ENCODE measurements at places on chromosomes 5 and 9.
A peak's percentile ranks its signal among the peaks of the same experiment; 100 is the strongest.

GRCh38 chr5:174801798-174802197, 77.4 kb downstream of the MSX2 start:
- DNase-seq = no peak

DNA sequence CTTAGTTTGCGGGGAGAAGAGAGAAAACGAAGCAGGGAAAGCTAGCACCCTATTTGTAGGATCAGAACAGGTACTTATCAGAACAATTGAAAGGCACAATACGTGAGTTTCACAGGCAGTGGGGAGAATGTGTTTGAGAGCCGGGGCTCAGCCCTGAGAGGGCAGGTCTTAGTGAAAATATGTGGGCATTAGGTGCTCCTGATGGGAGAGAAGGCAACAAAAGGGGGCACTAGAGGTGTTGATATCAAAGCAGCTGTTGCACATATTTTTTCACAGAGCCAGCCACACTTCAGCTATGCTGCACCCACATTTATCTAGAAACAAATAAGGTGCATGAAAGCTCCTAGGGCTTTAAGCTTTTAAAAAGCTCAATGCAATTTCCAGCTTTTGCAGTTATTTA, 99.7 kb upstream of the MAN2A1 start:
- DNase-seq = peak; percentile 27

DNA sequence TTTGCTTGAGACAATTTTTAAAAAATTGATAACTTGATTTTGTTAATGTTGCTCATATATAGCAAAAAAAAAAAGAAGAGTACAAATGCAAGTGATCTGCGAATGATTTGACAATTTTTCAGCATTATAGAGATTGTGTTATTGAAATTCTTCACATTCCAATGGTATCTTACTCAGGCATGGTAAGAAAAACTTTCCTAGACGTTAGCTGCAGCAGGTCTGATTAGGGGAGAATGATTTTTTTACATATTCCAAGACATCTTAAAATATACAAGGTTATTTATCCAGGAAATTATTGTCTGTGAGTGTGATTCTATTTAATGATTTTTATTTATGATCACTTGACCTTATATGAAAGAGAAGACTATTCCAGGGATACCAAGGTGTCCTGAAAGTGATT, 361.9 kb downstream of the MAT2B start:
- DNase-seq = no peak

GRCh38 chr5:176533390-176533789, 3.8 kb downstream of the RNF44 start:
- DNase-seq = no peak

GRCh38 chr5:129135633-129136032, 41.1 kb downstream of the ISOC1 start:
- DNase-seq = peak; percentile 74

- DNase-seq = no peak
These were observed 50.5 kb upstream of the SH3PXD2B start for GRCh38 chr5:172504701-172505402.

- DNase-seq = no peak
These were observed 214.5 kb downstream of the AUH start for GRCh38 chr9:91147079-91147708.

GRCh38 chr9:86368871-86369521, 14.8 kb upstream of the TUT7 start:
- DNase-seq = no peak

GRCh38 chr5:158013939-158014338, 155.0 kb upstream of the CLINT1 start:
- DNase-seq = peak; percentile 89

GRCh38 chr5:56447232-56447631, 214.1 kb upstream of the ANKRD55 start:
- DNase-seq = no peak

DNA sequence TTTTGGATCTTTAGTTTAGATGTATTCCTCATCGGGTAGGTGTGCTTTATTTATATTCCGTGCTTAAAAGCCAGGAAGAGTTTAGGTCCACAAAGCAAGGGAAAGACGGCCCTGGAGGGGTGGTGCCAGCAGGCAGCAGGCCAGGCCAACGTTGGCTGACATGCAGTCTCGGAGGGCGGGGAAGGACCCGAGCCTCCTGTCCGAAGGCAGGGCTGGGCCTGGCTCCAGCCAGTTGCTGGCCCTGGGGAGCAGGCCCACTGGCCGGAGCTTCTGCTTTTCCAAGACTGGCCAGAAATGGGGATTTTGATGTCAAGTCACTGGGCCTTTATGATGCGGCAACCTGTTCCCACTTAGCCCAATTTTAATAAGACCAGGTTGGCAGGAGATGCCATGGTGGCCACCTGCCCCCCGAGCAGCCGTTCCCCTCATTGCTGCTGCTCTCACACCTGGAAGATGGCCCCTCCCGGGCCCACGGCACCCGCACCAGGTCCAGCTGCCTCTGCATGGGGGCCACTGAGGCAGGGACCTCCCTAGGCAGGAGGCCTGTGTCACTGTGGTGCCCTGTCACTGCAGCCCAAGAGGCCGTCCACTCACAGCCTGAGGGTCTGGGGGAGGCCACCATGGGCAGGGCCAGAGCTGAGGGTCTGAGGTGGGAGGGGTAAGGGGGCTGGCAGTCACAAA, 23.2 kb downstream of the LPCAT1 start:
- DNase-seq = no peak

DNA sequence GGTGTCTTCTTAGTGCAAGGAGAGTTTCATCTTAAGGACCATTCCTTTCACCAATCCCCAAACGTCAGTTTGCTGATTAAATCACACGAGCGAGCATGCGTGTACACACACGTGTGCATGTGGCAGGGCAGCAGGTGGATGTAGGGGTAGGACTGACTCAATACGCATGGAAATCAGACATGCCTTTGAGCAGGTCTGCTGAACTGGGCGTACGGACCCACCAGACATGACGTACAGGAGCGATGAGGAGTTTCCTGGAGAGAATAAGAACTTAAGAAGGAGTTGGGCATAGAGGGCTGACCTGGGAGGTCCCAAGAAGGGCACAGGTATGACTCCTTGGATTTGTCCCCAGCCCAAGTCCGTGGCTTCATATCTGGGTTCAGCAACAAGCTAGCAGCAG, 170.0 kb downstream of the FGF18 start:
- no peak for DNase-seq

DNA sequence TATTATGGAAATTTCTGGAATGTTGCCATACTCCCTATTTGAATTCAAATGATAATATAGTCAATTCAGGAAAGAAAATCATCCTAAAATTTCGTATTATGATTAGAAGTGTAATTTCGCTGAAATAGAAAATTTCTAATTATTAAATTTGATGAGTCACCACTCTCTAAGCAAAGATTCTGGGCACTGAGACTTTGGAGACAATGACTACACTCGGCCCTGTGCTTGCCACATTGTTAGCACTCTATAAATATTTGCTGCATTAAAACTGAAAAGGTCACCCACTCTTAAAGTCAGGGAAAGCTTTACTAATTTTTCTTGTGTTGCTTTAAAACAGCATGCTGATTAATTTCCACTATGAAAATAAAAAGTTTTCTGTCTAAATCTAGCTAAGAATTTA, 240.3 kb downstream of the TLE4 start:
- DNase-seq = no peak

DNA sequence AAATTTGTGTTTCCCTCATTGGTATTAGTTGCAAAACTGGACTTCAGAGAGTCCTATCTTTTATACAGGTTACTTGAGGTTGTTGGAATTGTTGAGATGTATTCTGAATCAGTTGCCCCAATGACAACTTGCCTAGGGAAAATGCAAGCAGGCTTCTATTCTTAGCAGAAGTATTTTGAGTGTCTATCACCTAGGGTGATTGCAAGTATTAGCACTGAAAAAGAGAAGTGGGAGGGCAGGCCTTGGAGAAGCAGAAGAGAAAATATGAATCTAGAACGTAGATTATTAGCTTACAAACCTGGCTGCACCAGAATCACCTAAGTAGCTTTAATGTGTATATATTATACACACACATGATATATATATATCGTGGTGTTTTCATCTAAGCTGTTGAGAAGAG, 43.2 kb downstream of the ADAMTS12 start:
- DNase-seq = no peak

DNA sequence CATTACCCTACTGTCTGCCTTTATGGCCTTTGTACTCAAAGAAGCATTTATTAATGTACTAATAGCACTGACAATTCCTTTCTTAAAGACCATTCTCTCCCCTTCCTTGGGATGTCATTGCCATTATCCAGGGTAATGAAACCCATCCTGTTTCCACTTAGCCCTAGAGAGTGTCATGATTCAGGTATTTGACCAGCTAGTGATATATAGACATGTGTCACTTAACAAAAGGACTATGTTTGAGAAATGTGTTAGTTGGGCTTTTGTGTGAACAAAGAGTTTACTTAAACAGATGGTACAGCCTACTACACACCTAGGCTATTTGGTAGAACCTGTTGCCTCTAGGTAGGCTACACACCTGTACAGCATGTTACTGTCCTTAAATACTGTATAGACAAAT, 2.0 kb downstream of the ATP6V0E1 start:
- DNase-seq = no peak

DNA sequence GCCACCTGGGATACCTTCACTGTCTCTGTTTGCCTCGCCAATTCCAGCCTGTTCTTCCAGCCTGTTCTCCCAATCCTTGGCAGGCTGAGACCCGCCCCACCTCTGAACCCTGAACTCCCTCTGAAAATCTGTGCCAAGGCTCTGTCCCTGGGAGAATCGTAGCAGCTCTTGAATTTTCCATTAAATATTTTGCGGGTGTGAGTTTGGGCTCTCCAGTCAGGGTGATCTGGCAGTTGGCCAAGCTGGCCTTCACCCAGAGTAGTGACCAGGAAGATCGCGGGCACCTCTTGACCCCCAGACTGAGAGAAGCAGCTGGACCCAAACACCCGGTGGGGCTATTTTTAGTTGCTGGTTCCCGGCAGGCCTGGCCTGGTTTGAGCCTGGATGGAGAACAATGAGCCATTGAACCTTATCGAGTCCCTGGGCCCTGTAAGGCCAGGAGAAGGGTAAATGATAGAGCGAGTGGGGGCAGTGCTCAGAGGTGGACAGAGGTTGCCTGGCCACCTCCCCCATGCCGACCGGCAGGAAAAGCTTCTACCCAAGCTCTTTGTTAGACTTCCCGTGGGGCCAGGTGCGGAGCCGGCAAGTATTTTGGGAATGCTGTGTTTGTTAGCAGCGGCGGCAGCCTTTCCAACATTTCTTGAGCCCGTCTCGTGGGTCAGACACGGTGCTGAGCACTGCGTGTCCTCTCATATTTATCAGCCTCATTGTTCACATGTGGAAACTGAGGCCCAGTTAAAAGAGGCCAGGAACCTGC, 146.2 kb downstream of the RGS3 start:
- DNase-seq = peak; percentile 88

DNA sequence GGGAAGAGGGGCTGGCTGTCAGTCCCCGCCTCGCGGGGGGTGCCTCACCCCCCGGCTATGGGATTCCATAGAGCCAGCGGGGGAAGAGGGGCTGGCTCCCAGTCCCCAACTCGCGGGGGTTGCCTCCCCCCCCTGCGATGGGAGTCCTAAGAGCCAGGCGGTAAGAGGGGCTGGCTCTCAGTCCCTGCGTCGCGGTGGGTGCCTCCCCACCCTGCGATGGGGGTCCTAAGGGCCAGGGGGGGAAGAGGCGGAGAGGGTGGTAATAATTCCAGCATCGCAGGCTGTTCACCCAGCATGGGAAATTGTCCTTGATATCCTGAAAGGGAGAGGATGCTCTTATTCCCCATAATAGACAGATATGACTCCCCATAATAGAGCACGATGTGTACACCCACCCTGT, 9.6 kb upstream of the LCN2 start:
- no peak for DNase-seq

- DNase-seq = no peak
These were observed 167.1 kb downstream of the PAM start for GRCh38 chr5:102922111-102922720.

DNA sequence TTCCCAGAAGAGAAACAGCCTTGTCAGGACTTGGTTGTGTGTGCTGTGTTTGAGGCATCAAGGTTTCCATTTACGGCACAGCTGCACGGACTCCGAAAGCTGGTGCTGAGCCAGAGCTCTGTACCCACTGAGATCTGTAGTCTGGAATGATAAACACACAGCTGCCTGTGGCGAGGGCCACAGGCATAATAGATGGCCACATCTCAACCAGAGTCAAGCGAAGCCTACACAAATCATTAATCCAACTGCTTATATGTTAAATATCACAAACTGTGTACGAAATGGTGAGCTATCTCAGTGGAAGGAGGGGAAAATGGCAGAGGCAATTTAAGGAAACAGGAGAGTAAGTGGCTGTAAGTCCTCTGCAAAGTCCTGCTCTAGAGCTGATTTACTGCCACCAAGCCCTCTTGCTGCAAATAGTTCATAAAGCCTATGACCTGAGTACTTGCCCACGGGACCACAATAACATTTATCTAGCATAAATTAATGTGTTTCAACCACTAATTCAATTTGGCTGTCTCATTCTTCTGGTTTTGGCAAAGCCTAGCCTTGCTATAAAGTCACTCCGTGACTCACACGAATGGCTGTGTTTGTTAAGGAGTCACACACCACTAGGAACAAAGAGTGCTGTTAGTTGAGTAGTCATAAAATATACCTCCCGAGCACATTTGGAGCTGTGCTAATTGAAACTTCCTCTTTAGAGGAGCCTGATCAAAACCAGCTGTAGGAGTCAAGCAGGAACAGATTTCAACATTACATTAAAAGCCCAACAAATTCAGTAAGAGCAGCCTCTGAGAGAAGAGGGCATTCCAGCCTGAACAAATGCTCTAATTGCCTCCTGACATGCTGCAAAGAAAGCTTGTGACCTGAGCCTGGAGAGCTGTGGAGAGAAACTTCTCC, 738.6 kb upstream of the ZNF608 start:
- peak; percentile 54 for DNase-seq

- no peak for DNase-seq
These were observed 69.1 kb upstream of the OLFM1 start for GRCh38 chr9:135018306-135018915.

GRCh38 chr9:127763918-127764384, 14.5 kb downstream of the SH2D3C start:
- peak; percentile 67 for DNase-seq

- DNase-seq = peak; percentile 5
These were observed 59.1 kb upstream of the TLR4 start for GRCh38 chr9:117644932-117645636.

- no peak for DNase-seq
These were observed 80.0 kb downstream of the OTULIN start for GRCh38 chr5:14744296-14745187.

DNA sequence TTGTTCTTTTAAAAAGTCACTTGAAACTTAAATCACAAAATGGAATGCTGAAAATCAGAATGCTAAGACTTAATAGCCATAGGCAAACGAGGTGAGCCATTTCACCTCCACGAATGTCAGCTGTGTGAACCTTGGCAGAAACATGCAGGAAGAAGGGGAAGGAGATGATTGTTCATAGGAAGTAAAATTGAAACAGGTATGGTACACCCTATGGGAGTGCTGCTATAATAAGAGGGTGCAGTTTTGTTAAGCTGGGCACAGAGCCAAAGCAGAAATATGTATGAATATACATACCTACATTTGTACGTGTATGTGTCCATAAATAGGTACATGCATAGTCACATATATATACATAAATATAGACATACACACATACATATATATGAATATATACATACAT, 51.0 kb upstream of the SPINK5 start:
- DNase-seq = no peak

DNA sequence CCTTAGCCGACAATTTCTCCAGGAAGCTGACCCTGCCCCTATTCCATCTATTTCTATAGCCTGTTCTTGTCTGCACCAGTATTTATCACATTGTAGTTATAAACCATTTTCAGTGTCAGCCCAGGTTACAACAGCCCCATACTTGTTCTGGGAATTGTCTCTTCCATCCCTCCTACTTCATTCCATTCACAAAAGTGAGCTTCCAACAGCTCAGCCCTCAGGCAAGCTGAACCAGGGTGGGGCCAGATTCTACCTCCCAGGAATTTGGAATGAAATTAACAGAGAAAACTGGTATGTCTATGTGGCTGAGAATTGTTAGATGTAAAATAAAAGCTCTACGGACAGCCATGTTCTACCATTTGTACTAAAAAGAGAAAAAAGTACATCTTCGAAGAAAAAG, 36.1 kb downstream of the STRBP start:
- peak; percentile 69 for DNase-seq
